ENCODE measurements at places on chromosomes 1 and 21. TPM values are rescaled to one million over a fixed set of nuclear protein-coding genes. Genes with fewer than 3 reads are reported as not detected.
A peak's percentile ranks its signal among the peaks of the same experiment; 100 is the strongest.

GRCh38 chr1:205285381-205286101, 36.0 kb downstream of the NUAK2 start:
- DNase-seq = peak; percentile 60
- H3K4me1 ChIP-seq = peaks cover 60% of the 10 kb centered on the region
- no peaks in the 10 kb centered on the region for H3K36me3 ChIP-seq
- peak overlapping the region; percentile 85 for H3K27ac ChIP-seq
- peak overlapping the region; percentile 69 for H3K4me3 ChIP-seq

DNA sequence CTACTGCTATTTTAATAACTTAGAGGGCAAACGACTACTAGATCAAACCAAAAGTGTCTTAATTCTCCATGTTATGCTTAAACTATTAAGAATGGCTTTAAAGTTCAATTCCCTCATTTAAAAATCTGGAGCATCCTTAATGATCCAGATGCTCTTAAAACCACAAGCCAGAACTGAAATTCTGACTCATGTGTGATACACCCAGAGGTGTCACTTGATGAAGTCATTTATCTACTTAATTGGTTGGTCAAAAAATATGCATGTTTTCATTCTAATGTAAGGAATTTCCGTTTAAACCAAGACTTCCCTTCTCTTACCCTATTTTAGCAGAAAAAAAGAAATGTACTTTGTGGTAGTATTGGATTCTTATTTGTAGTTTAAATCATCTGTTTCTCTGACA, 1261.2 kb upstream of the B3GALT2 start:
- no peaks in the 10 kb centered on the region for H3K27me3 ChIP-seq
- DNase-seq = no peak
- no peak overlapping the region for H3K4me3 ChIP-seq
- no peak overlapping the region for H3K27ac ChIP-seq
- H3K4me1 ChIP-seq = peaks cover 3% of the 10 kb centered on the region
- H3K36me3 ChIP-seq = no peaks in the 10 kb centered on the region

- no peaks in the 10 kb centered on the region for H3K27me3 ChIP-seq
- H3K4me3 ChIP-seq = no peak overlapping the region
- no peak overlapping the region for H3K27ac ChIP-seq
- H3K4me1 ChIP-seq = peaks cover 5% of the 10 kb centered on the region
Observed at GRCh38 chr1:243495442-243496186, 239.8 kb downstream of the SDCCAG8 start.

- H3K36me3 ChIP-seq = no peaks in the 10 kb centered on the region
- H3K4me3 ChIP-seq = no peak overlapping the region
- no peak for DNase-seq
- no peaks in the 10 kb centered on the region for H3K27me3 ChIP-seq
Observed at GRCh38 chr1:241202401-241202800, 154.6 kb downstream of the RGS7 start.

- no peak overlapping the region for H3K27ac ChIP-seq
- no peak overlapping the region for H3K4me3 ChIP-seq
- no peaks in the 10 kb centered on the region for H3K36me3 ChIP-seq
- no peaks in the 10 kb centered on the region for H3K4me1 ChIP-seq
- H3K27me3 ChIP-seq = no peaks in the 10 kb centered on the region
Observed at GRCh38 chr1:3482378-3482849, 27.9 kb downstream of the ARHGEF16 start.

GRCh38 chr1:18326211-18326897, 154.4 kb upstream of the KLHDC7A start:
- DNase-seq = no peak
- no peaks in the 10 kb centered on the region for H3K27me3 ChIP-seq
- no peaks in the 10 kb centered on the region for H3K4me1 ChIP-seq
- H3K27ac ChIP-seq = no peak overlapping the region

- no peaks in the 10 kb centered on the region for H3K36me3 ChIP-seq
- no peak overlapping the region for H3K4me3 ChIP-seq
- H3K4me1 ChIP-seq = peaks cover 5% of the 10 kb centered on the region
- DNase-seq = no peak
- peaks cover 5% of the 10 kb centered on the region for H3K27me3 ChIP-seq
Observed at GRCh38 chr1:67723620-67724019, 38.6 kb downstream of the GADD45A start.

- H3K4me1 ChIP-seq = peaks cover 4% of the 10 kb centered on the region
- no peaks in the 10 kb centered on the region for H3K36me3 ChIP-seq
- peaks cover 8% of the 10 kb centered on the region for H3K27me3 ChIP-seq
- no peak overlapping the region for H3K27ac ChIP-seq
- DNase-seq = no peak
Observed at GRCh38 chr1:30798389-30799232, 41.0 kb upstream of the LAPTM5 start.

- no peaks in the 10 kb centered on the region for H3K27me3 ChIP-seq
- no peak overlapping the region for H3K27ac ChIP-seq
- DNase-seq = no peak
- no peaks in the 10 kb centered on the region for H3K4me1 ChIP-seq
- H3K36me3 ChIP-seq = no peaks in the 10 kb centered on the region
Observed at GRCh38 chr1:26350343-26350700, 3.6 kb downstream of the CRYBG2 start.

GRCh38 chr21:43900078-43900385, 35.0 kb downstream of the AGPAT3 start:
- H3K4me1 ChIP-seq = peaks cover 8% of the 10 kb centered on the region
- H3K4me3 ChIP-seq = no peak overlapping the region
- DNase-seq = no peak
- no peaks in the 10 kb centered on the region for H3K27me3 ChIP-seq
- H3K36me3 ChIP-seq = peaks cover 58% of the 10 kb centered on the region

GRCh38 chr1:64498325-64498724, 28.4 kb downstream of the CACHD1 start:
- DNase-seq = no peak
- no peak overlapping the region for H3K27ac ChIP-seq
- no peak overlapping the region for H3K4me3 ChIP-seq
- H3K27me3 ChIP-seq = peaks cover 50% of the 10 kb centered on the region
- H3K36me3 ChIP-seq = no peaks in the 10 kb centered on the region

DNA sequence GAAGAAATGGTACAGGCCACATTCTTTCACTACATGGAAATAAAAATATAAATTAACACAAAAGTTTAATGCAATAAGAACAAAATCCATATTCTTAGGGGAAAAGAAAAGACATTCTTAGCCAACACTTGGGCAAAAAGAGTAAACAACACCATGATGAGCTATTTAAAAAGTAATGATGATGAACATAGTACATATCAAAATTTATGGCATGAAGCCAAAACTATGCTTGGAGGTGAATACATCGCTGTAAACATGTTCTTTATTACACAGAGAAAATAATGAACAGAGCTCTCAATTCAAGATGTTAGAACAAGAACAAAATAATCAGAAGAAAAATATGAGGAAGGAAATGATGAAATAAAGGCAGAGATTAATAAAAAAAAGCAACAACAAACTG, 158.2 kb downstream of the ZSCAN20 start:
- no peak overlapping the region for H3K27ac ChIP-seq
- no peak for DNase-seq
- H3K27me3 ChIP-seq = peaks cover 19% of the 10 kb centered on the region
- H3K36me3 ChIP-seq = no peaks in the 10 kb centered on the region
- H3K4me1 ChIP-seq = no peaks in the 10 kb centered on the region
- no peak overlapping the region for H3K4me3 ChIP-seq

- H3K27ac ChIP-seq = no peak overlapping the region
- H3K4me1 ChIP-seq = peaks cover 1% of the 10 kb centered on the region
- H3K36me3 ChIP-seq = no peaks in the 10 kb centered on the region
- peaks cover 20% of the 10 kb centered on the region for H3K27me3 ChIP-seq
- DNase-seq = no peak
Observed at GRCh38 chr1:203477748-203478147, 2.1 kb downstream of the PRELP start.

- peaks cover 15% of the 10 kb centered on the region for H3K36me3 ChIP-seq
- peak overlapping the region; percentile 34 for H3K4me3 ChIP-seq
- no peak for DNase-seq
- peaks cover 45% of the 10 kb centered on the region for H3K4me1 ChIP-seq
- H3K27ac ChIP-seq = peak overlapping the region; percentile 65
Observed at GRCh38 chr1:110216844-110217444, 6.8 kb downstream of the KCNC4 start.

DNA sequence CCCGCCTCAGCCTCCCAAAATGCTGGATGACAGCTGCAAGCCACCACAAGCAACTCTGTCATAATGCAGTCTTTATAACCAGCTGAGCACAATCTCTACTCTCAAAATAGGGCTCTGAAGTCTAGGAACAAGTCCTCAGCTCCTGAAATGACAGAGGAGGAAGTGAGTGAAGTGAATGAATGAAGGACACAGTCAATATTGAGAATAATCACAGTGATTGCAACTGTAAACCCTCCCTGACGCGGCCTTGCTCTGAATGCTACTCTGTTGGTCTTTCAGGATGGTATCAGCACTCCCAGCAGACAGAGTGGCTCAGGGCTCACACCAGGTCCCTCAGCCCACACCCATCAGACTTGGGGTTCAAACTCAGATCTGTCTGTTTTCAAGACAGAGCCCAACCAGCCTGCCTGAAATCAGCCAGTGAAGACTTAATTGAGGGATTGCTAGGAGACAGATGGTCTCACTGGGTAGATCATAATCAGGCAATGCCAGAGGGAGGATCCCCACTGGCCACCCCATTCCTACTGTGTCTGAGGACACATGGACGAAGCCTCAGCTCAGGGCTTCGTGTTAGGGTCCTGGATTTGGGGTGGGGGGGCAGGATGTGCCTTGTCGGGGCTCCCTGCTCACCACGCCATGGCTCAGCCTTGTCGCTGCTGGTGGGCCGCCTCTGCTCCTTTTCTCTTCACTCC, 20.9 kb downstream of the RNF187 start:
- no peaks in the 10 kb centered on the region for H3K36me3 ChIP-seq
- no peak for DNase-seq
- H3K4me1 ChIP-seq = peaks cover 21% of the 10 kb centered on the region
- H3K27me3 ChIP-seq = peaks cover 14% of the 10 kb centered on the region

- no peaks in the 10 kb centered on the region for H3K36me3 ChIP-seq
- peaks cover 7% of the 10 kb centered on the region for H3K4me1 ChIP-seq
- no peak overlapping the region for H3K27ac ChIP-seq
- H3K4me3 ChIP-seq = no peak overlapping the region
Observed at GRCh38 chr1:84363019-84363418, 35.3 kb upstream of the DNASE2B start.

DNA sequence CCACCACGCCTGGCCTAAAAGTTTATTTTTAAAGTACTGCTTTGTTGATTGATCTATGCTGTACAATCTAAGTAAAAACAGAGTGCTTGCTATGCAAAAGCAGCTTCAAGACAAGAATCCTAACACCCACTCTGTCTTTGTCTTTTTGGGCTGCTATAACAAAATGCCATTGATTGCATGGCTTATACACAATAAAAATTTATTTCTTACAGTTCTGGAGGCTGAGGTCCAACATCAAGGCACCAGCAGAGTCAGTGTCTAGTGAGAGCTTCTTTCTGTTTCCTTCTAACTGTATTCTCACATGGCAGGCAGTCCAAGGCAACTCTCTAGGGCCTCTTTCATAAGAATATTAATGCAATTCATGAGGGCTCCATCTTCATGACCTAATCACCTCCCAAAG, 63.6 kb upstream of the GJA5 start:
- no peak overlapping the region for H3K4me3 ChIP-seq
- no peaks in the 10 kb centered on the region for H3K4me1 ChIP-seq
- no peak overlapping the region for H3K27ac ChIP-seq
- H3K27me3 ChIP-seq = peaks cover 13% of the 10 kb centered on the region

DNA sequence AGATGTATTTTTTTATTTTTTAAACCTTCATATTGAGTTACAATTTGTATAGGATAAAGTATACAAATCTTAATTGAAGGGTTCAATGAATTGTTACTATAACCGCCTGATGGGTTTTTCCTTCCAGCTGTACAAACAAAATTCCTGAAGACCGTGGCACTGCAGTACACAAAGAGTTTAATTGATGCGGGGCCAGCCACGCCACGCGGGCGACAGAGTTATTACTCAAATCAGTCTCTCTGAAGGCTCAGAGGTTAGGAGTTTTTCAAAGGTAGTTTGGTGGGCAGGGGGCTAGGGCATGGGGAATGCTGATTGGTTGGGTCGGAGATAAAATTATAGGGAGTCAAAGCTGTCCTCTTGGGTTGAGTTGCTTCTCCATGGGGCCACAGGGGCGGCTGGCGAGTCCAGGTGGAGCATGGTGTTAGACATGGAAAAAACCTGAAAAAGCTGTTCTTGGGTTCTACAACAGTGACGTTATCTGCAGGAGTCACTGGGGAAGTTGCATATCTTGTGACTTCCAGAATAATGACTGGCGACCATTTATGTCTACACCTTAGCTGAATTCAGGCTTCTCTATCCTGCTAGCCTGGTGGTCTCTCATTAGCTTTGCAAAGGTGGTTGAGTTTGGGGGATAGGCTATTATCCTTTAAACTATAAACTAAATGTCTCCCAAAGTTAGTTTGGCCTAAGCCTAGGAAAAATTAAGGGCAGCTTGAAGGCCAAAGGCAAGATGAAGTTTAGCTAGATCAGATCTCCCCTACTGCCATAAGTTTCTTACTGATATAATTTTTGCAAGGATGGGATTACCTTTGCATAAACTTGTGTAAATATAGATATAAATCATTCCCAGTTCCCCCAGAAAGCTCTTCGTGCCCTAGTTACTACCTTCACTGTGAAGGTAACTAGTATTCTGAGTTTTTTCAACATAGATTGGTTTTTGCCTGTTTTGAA, 13.0 kb upstream of the TMEM9 start:
- H3K27ac ChIP-seq = no peak overlapping the region
- DNase-seq = no peak
- H3K36me3 ChIP-seq = no peaks in the 10 kb centered on the region
- H3K27me3 ChIP-seq = peaks cover 35% of the 10 kb centered on the region
- peaks cover 11% of the 10 kb centered on the region for H3K4me1 ChIP-seq
- H3K4me3 ChIP-seq = no peak overlapping the region

DNA sequence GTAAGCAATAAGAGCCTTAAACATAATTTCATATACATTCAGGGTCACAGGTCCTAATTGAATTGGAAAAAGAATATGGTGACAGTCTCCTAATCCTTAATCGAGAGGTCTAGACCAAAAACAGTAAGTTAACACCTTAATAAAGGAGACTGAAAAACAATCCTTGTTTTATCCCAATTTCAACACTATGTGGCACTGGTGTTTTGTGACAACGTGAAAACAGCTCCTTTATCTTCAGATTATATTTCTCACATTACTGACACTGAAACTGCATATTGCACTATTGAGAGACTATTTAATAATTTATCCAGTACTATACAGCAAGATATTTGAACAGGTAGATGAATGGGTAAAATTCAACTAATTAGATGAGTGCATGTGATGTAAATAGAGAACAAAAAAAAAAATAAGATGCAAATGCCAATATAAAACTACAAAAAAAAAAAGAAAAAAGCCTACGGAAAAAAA, 34.1 kb downstream of the TP53BP2 start:
- H3K4me3 ChIP-seq = no peak overlapping the region
- H3K27me3 ChIP-seq = no peaks in the 10 kb centered on the region
- H3K27ac ChIP-seq = no peak overlapping the region
- no peak for DNase-seq
- H3K36me3 ChIP-seq = peaks cover 48% of the 10 kb centered on the region
- H3K4me1 ChIP-seq = peaks cover 18% of the 10 kb centered on the region

- H3K36me3 ChIP-seq = peaks cover 23% of the 10 kb centered on the region
- H3K4me1 ChIP-seq = peaks cover 35% of the 10 kb centered on the region
- H3K27me3 ChIP-seq = peaks cover 11% of the 10 kb centered on the region
- H3K4me3 ChIP-seq = peak overlapping the region; percentile 87
- H3K27ac ChIP-seq = peak overlapping the region; percentile 84
Observed at GRCh38 chr21:32393677-32394001, 827 bp upstream of the URB1 start.

The MATN1 gene
- 0.44 TPM for total RNA-seq

The WNT2B gene
- total RNA-seq = 0.16 TPM

The CFHR2 gene
- not detected for total RNA-seq

The SPRR2B gene
- not detected for total RNA-seq

The ARTN gene
- 0.39 TPM for total RNA-seq

The SLC44A3 gene
- not detected for total RNA-seq

The LCE1C gene
- total RNA-seq = not detected

The TMCC2 gene
- total RNA-seq = 14.0 TPM

The CRABP2 gene
- total RNA-seq = 1.1 TPM

The RXFP4 gene
- total RNA-seq = not detected

The PPFIA4 gene
- 33.4 TPM for total RNA-seq

The ZBTB8A gene
- total RNA-seq = 0.96 TPM

The CBR1 gene
- 62.2 TPM for total RNA-seq
